ENCODE measurements at places on chromosomes 12 and 14.
A peak's percentile ranks its signal among the peaks of the same experiment; 100 is the strongest.

DNA sequence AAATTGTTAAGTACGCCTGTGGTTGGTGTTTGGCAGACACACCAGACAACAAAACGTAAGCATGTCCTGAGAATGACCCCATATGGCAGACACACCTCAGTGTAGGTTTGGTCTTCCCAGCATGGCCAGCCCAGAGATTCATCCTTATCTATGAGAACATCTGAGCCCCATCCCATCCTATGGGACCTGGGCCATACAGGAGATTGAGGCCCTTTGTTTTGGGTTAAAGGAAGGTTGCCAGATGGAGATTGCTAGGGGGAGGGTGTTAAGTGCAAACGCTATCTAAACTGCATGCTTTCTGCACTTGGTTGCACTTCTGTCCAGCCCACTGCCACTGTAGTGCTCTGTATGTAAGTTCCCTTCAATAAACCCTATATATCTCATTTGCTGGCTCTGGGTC lies 4.1 kb upstream of the PCNX4 start:
- DNase-seq, result no peak

DNA sequence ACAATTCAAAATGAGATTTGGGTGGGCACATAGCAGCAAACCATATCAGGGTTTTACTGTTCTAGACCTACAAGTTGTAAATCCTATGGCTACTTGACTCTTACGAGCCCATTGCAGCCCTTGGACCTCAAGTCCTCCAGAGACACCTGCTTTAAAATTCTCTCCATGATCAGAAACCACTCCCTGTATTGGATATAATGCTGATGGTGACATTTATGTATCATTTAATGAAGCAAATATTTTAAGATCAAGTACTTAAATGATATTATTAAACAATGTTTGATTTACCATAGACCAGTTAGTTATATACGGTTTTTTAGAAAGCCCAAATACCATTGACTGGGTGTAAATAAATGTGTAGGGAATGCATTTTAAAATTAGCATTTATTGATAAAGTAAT lies 24.2 kb downstream of the AMDHD1 start:
- no peak for DNase-seq

GRCh38 chr14:91402348-91402747 lies 15.3 kb downstream of the CCDC88C start:
- no peak for DNase-seq

DNA sequence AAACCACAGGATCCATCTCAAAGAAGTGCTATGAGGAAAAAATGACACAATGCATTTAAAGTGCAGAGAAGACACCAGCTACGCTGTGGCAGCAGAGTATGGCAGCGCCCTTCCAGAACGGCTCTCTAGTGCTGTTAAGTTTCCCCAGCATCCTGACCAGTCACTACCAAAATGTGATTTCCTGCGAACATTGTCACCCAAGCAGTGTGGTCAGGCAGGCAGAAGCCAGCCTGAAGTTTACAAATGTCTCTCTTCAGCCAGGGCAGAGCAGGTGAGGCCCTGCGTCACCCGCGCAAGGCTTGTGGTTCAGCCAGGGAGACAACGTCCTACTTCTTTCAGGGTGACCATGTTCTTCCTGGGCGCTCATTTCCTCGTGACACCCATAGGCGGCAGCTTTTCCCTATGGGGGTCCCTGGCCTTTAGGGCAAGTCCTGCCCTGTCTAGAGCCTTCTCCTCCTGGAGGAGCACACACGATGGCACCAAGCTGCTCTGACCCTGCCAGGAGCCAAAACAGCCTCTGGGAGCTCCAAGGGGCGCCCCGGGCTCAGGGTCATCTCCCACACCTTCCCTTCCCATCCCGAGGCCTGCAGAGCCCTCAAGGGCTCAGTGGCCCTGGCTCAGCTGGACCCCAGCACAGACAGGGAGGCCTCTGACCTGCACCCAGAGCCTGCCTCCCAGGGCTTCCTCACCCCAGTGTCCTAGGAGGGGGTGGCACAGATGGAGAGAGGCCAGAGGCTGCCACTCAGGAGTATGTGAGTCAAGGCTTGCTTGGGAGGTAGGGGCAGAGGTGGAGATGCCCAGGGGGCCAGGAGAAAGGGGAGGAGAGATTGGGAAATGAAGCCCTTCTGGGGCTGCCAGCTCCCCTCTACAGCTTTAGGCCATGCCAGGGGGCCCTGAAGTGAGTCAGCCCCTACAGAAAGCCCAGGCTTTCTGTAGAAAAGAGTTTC lies 41.9 kb downstream of the PSMA6 start:
- DNase-seq, result peak; percentile 76

DNA sequence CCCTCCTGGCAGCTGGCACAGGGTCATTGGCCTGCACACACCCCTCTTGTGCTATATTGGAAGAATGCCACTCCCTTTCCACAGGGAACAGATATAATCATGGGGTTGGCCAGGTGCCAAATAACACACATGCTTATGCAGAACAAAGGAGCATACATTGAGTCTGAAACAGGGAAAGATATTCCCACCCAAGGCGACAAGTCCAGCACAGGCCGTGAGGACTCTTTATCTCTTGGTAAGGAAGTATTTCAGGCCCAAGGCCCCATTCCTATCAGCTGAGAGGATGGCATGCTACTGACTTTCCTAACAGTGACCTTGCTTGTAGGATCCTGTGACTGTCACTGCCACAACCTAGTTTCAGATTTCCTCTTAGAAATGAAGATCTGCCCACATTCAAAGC lies 59.0 kb upstream of the STXBP6 start:
- DNase-seq, result no peak

DNA sequence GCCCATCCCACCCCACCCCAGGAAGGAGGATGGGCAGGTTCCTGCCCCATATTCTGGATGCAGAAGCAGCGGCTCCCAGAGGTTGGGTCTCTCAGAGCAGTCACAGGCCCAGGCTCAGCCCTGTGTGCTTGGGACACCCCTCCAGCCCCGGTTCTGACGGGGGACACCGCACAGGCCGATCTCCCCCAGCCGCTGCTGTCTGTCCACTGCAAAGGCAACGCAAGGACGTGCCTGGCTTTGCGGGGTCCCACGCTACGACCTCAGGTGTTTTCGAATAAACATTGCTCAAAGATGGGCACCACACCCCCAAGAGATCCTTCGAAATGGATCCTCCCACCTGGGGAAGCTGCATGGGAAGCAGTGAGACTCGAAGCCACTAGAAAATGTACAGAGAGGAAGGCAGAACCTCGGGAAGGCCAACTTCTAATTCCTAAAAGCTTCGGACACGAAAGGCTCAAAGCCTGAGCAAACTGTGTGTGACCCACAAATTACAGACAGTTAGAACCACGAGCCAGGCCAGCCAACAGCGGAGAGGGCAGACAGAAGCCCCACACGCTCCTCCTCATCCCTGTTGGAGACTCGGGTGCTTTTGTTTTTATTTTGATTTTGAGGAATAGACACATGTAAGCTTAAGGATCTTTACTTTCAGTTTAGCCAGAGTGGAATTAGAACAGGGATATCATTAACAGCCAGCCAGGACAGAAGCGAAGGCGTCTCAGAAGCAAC lies 10.8 kb downstream of the C14orf180 start:
- DNase-seq, result no peak

- peak; percentile 89 for DNase-seq
Measured at GRCh38 chr12:14257734-14258574, 107.5 kb upstream of the ATF7IP start.

DNA sequence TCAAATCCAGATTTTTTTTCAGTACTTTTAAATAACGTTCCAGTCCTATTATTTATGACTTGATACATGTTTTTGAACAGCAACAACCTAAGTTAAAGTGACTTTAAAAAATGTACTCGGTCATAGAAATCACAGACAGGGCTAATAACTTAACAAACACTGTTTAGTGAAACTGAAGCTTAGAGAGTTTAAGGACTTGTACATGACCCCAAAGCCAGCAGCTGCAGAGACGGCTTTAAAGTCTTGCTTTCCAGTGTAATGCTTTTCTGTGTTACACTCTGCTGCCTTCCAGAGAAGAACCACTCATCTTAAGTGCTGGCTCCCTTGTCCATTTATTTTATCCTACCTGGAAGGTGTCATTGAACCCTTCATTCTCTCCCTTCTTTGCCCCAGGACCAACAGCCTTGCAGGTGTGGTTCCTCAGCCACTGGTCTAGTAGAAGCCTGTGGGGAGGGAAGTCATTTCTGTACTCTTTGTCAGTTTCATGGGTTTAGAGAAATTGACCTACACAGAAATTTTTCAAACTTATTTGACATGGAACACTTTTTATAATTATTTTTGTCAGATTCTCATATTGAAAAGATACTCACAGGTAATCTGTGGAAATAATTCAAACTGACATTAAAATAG lies 60.9 kb downstream of the NAV3 start:
- no peak for DNase-seq

DNA sequence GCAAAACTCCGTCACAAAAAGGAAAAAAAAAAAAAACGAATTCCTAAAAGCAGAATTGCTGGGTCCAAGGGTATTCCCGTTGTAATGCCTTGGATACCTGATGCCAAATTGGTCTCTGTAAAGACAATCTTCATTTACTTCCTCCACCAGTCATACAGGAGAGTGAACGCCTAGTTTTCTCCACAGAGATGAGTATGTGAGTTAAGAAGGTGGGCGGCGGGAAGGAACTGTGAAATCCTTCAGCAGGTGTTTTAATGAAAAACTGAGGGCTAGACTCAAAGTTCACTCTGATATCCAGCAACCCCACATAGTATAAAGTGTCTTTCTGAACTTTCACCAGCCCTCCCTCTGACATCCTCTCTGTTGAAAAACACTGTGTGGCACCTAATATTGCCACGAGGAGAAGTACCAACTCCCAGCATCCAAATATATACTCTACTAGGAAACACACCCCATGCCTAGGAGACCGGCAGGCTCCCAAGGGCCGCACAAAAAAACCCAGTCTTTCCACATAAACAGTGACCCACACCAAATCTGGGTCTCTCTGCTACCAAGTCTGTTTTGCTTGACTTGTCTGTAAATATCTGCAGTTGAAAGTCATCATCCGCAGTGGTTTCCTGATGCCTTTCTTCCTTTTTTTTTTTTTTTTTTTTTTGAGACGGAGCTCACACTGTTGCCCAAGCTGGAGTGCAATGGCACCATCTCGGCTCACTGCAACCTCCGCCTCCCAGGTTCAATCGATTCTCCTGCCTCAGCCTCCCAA lies 30.3 kb upstream of the FOXN3 start:
- no peak for DNase-seq

DNA sequence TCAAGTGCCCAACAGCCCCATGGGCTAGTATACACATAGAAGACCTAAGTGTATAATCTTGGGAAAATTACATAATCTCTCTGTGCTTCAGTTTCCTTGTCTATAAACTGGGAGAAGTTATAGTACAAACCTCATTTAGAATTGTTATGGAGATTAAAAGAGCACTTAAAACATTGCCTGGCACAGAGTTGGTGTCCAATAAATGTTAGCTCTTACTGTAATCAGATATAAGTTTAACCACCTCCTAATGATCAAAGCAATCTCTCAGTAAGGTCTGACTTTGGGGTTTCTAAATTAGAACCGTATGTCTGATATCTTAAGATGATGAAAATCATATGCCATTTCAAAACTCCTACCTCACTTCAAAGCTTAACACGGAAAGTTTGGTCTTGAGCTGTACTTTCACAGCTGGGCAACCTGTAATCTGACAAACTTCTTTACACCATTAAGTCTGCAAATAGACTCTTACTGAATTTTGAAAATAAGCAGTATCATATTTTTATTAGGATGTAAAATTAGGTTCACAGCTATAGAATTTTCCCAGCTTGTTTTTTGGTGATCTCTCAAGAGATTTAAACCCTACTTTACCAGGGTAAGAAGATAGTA lies 58.6 kb upstream of the MYBPC1 start:
- no peak for DNase-seq

DNA sequence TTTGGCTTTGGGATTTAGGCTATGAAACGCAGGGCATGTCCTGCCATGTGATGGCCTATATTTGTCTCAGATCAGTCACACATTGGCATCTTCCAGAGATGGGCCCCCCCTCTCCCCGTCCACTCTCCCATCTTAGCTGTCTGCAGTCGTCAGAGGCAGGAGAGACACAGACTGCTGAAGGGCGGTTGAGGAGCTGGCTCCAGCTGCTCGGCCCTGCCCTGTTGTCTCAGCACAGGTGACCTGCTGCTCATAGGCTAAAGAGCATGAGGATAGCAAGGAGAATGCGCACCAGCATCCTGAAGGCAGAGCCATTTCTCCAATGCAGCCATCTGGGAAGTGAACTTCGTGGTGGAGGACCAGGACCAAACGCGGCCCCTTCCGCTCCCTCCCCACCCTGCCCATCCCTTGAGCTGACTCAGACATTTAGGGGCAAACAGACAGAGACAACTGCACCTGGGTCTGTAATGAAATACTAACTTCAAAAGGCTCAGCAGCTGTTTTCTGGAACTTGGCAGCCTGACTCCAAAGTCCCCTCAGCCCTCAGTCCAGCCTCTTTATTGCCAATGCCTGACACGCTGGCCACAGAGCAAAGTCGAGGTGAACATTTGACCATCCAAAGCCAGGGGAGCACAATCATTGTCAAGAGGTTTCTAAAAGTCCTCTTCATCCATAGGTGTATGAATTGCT lies 22.3 kb downstream of the FZD10 start:
- no peak for DNase-seq

- no peak for DNase-seq
Measured at GRCh38 chr12:53871367-53871766, 67.3 kb upstream of the HOXC13 start.

DNA sequence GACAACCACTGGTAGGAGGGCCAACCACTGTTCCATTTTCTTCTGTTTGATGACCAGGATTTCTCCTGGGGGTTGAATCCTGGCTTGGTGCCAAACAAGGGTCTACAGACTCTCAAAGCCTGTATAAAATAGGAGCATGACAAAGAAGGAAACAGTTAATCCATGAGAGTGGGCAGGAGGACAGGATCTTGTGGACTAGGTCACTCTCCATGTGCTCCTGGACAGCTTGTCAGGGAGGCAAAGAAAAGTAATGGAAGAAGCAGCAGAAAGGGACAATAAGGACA lies 243.7 kb downstream of the AKAP6 start:
- no peak for DNase-seq

All from activated CD8-positive, alpha-beta memory T cell treated with anti-CD3 and anti-CD28 coated beads for 24 hours (primary cell).